ENCODE measurements at places on chromosomes 6 and 20.

DNA sequence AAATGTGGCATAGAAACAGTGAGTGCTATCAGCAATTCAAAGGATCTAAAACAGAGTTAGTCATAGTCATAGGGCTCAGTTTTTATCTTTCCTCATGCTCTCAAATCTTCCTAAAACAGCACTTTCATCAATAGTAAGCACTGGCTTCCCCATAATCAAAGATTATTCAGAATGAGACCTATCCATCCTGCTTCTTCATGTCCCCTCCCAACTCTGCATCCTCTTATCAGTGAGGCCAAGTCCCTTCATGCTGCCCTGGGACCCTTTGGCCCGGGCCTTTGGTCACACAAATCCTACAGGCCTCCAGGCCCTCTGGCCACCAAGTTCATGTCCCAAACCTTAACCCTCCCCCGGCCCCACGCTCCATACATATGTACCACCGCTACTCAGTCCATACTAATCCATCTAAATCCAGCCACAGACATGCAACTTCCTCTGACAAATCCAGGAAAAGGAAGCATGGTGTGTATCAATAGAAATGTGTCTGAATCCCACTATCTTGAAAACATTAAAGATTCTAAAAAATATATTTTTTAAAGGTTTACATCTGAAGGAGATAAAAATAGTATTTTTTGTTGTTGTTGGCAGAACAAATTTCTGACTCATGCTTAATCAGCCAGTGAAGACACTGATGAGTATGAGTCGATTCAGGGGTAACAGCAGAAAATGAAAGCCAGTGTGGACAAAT lies 143.5 kb downstream of the PDE7B start:
- no peak for DNase-seq

DNA sequence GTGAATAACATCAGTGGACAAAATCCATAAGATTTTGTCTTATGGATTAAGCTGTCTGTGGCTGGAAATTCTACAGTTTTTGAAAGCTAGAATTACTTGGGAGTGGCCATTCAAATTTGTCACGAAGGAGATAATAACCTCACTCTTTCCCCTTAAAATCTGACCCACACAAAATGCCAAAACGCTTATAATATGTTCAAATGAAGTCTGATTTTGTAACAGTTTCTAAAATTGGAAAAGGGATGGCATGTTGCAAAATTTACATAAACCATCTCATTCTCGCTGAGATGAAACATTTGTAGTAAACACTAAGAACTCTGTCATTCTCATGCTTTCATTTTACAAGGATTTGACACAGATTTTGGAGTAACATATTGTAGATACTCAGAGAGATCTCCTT lies 112.7 kb downstream of the GJA1 start:
- DNase-seq: no peak

DNA sequence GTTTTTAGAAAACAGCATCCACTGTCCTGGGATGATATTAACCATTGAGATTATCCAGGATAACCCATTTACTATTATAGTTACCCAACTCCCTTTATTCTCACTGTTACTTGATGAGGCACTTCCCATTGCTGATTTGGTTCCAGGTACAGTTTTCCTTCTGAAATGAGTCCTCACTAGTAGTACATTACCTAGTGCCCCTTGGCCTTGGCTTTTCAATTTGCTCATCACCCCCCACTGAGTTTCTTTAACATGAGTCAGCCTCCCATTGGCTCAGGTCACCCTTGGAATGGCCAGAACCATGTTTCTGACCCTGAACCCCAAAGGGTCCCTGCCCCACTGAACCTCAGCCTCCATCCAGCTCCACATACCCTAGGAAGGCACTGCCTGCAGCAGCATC lies 28.4 kb downstream of the MDGA1 start:
- no peak for DNase-seq

DNA sequence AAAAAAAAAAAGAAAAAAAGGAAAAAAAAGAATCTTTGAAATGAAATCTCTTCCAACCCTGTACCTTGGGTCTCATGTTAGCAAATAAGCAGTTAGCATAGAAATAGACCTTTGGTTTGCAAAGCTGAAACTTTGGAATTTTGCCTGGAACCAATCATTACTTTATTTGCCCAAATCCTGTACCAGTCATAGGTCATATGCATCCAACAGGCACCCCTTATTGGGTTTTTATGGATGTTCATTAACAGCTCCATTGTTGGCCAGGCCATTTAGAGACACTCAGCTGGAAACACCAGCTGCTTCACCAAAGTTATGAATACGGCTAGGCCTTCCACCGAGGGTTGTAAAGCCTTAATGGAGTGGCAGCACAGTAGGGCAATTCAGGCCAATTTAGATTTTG lies 53.0 kb downstream of the ALDH8A1 start:
- no peak for DNase-seq

DNA sequence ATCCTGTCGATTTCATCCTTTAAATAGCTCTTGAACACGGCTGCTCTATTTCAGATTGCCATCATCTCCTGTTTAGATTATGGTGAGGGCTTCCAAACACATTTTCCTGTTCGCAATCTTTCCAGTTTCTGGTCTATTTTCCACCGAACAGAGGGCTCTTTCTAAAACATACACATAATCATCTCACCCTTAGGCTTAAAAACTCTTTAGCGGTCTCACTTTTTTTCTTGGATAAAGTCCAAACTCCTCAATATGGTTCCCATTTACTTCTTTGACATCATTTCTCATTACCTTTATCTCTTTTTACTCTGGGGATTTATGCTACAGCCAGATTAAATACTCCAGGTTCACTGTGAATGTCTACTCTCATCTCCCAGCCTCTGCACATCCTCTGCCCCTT lies 103.4 kb upstream of the STMND1 start:
- DNase-seq: no peak

DNA sequence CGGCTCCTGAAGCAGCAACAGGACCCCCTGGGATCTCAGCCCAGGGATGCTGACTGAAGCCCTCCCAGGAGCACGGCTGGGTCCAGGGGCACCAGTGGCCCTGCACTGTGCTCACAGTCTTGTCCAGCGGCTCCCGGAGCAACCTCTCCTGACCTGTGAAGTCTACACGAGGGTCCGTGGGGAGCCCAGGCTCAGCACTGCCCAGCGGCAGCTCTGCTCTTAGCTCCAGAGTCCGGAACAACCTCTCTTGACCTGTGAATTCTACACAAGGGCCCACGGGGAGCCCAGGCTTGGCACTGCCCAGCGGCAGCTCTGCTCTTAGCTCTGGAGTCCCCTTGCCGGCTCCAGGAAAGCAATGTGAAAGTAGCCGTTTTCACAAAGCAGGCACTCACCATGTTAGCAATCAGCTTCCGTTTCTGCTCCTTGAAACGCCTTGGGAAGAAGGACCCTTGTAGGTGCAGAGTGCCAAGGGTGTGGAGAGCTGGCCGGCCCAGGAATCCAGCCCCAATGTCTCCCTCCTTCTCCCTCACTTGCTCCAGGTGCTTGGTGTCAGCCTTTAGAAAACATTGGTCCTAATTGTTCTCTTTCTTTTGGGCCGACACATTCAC lies 310.9 kb downstream of the CDH4 start:
- DNase-seq: no peak

GRCh38 chr6:120056085-120056484 lies 706.5 kb upstream of the MAN1A1 start:
- DNase-seq: no peak

DNA sequence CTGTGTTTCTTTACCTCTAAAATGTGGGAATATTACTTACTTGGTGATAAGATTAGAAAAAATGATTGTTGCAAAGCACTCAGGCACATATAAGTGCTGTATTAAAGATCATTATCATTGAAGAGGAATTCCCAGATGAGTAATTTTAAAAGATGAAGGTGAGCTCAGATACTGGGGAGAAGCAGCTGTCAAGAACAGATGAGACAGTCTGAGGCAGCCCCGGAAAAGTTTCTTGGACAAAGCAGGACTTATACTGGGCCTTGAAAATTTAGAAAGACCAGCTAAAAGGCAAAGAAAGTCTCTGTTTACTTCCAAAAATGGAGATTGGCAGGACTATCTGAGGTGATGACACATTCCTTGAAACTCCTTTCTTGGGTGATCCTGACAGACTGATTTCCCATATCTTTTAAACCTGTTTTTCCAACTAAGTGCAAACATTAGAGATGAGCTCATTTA lies 93.8 kb upstream of the MARCKS start:
- DNase-seq: no peak

DNA sequence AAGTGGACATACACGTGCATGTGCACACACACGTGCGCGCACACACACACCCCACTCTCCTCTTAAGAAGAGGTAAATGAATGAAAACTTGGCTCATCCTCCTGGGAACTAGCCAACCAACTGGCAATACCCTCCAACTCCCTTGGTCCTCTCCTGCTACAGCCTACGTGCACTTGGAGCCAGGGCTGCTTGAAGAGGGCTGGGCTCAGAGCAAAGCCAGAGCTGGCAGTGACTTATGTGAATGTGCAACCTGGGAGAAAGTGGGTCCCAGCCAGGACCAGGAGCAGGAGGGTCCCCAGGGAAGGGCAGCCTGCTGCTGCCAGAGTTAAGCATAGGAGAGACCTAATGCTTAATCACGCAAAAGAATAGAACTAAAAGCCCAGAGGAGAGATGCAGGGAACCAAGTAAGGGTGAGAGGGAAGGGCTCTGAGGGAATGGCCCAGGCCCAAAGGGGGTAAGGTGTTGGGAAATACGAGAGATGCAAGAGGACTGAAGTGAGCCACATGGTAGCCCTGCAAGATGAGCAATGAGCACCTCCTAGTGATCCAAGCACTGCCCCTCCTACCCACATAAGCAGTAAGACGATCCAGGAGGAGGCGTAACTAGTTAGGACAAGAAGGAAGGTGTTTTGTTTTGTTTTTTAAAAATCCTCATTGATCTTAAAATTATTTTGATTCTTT lies 24.7 kb downstream of the TRAF3IP2 start:
- DNase-seq: no peak

DNA sequence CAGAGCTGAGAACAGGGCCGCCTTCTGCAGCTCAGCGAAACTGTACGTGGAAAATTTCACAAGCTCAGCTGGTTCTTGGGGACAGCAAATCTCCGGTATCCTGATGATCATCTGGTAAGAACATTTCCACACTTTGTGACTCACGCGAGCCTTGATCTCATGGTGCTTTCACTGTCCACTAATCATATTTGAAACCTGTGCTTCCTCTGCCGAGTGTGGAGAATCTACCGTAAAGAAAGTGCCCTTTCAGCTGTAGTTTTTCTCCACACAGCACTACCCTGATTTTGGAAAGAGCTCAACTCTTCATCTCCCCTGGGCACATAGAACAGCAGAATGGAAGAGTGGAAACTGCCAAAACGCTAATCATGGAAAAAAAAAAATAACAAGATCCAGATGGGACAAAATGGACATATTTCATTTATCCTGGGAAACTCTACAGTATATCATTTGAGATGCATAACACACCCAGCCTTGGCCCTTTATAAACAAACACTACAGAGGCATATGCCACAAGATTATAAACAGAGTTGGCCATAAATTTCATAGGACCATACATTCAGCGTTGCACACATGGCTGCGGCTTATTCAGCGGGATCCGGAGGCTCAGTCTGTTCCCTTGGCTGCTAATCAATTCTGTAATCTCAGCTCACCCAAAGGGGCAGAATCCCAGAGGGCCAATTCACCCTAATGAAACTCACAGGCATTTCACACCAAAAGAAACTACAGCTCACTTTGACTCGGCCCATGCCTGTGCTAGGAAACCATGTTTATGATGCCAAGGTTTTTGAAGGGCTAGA lies 434.5 kb downstream of the HDGFL1 start:
- DNase-seq: no peak

- DNase-seq: no peak
Observed at GRCh38 chr6:11727998-11728961, 50.3 kb downstream of the ADTRP start.

DNA sequence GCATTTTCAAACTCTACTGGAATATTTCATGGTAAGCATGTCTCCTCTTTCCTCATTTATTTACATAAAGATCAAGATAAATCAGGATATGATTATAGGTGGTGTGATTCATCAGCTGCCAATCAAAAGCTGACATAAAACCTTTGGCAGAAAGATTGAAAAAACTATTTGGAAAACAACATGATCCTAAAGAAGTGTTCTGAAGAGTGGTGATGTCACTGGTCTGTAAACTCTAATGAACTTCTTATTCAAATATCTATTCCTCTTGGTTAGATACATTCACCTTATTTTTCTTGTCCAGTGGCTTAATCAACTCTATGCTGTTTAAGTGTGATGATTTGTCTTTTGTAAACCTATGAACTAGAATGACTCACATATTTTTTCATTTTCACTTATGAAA lies 535.5 kb upstream of the CITED2 start:
- no peak for DNase-seq

DNA sequence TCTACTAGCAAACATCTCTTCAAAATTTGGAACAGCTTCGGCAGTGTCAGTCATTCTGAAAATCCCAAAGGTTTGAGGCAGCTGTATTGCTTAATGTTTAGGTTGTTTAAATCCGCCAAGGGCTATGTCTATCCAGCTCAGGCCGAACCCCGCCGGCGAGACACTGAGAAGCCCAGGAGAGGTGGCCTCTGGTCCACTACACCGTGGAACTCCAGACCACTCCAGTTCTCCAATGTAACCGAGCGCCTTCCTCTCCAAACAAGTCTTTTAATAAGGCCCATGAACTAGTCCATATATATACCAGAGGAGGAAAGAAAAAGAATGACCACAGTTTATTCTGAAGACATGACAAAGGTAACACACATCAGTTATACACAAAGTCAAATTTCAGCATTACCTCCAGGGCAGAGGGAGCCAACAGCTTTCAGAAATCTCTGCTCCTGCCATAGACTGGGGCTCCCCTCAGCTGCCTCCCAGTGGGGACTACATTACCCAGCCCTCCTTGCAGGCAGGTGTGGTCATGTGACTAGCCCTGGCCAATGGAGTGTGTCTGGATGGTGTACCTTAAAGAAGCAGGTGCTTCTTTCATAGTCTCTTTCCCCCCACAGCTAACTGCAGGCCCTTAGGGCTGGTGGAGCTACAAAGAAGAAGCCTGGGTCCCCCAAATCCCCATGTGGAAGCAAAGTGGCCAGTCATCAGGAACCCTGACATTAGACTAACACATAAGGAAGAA lies at the start of gene RAMACL:
Gene RAMACL (minus strand): TSS at position 255 of the 733 bp plus-strand sequence. CDS start 201 bp downstream, at position 54.
- peak; percentile 3 for DNase-seq

GRCh38 chr6:34460796-34461507 lies 4.9 kb upstream of the PACSIN1 start:
- no peak for DNase-seq

DNA sequence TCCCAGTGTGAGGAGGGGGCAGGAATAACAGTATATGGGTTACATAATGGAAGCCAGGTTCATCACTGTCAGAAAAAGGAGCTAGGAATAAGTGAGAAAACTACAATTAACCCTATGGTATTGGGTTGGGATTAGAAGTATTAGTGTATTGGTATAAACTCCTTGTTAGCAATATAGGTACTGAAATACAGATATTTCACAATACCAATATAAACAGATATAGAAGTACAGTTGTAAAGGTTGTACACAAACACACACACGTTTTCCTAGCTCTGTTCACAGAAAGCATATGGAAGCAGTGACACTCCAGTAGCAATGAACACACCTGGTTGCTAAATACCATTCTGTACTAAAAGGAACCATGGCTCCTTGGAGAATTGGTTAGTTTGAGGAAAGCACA lies 148.5 kb downstream of the KIF16B start:
- DNase-seq: no peak

GRCh38 chr6:10862361-10862760 lies 19.5 kb downstream of the GCM2 start:
- no peak for DNase-seq

- DNase-seq: no peak
Observed at GRCh38 chr20:25690427-25690826, 6.2 kb downstream of the ZNF337 start.

Measured in stimulated activated CD8-positive, alpha-beta memory T cell treated with anti-CD3 and anti-CD28 coated beads, Interleukin-7, amount 100 ng/mL, for 24 hours (primary cell).